ENCODE measurements at places on chromosomes 7 and 10.

DNA sequence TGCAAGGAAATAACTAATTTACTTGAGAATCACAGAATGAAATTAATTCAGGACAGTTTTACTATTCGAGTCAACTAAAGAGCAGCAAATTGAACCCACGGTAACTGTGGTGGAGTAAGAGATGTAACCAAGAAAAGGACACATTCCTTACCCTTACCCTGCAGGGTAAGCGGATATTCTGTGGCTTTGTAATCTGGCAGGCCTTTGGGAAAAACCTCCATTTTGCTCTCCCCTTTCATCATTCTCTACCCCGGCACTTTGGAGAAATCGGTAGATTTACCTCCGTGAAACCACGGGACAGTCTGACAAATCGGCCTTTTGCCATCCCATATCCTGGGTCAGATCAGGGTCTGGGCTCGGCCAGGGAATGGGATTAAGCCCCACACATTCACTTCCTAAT lies 18.4 kb downstream of the RCC1L start:
- DNase-seq, result no peak

DNA sequence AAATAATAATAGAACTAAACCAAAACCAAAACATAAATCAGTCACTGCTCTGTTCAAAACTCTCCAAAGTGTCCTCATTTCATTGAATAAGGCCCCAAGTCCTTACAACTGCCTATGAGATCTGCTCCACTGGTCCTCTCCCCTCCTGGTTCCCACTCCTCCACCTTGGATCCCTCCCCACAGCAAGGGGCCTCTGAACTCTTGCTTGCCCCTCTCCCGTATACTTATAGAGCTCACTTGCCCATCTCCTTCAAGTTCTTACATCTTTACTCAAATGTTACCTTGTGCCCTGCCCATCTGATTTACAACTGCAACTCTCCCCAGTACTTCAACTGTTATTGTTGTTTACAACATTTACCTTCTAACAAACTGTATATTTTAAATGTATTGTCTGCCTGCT lies 819 bp downstream of the POLD2 start:
- no peak for DNase-seq

GRCh38 chr10:49734676-49735075 lies 27.4 kb downstream of the OGDHL start:
- peak; percentile 1 for DNase-seq

- no peak for DNase-seq
These were observed 17.6 kb upstream of the AKR1C3 start for GRCh38 chr10:5076615-5077014.

GRCh38 chr10:79239275-79239779 lies 107.9 kb upstream of the PPIF start:
- DNase-seq, result no peak

GRCh38 chr7:120732256-120732655 lies 125.7 kb downstream of the TSPAN12 start:
- DNase-seq, result no peak

DNA sequence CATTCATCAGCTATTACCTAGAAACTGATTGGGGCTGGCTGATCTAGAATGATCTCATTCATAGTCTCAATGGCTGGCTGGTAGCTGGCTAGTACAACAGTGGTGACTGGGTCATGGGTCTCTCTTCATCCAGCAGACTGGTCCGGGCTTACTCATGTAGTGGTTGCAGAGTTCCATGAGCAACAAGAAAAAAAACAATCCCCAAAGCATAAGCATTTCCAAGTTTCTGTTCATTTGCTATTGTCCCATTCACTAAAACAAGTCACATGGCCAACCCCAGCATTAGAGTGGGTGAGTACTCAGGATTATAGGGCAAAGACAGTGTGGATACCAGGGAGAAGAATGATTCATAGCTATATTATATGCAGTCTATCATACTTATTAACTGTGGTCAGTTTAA lies 85.2 kb upstream of the SEMA3C start:
- DNase-seq, result no peak

DNA sequence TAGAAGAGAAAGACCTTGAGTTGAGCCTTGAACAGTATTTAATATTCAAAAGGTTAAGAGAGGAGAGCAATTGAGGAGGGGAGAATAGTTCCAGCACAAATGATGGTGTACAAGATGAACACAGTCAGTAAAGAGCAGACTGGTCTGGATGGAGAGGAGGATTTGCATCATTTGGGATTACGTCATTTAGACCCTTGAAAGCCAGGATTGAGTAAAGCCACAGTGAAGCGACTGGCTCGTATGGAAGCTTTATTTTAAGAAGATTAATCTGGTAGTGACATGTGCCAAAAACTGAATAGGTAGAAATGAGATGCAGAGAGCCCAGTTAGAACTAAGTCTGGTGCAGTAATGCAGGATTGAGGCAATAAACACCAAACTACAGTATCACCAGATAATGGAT lies 52.6 kb downstream of the TRUB1 start:
- no peak for DNase-seq

DNA sequence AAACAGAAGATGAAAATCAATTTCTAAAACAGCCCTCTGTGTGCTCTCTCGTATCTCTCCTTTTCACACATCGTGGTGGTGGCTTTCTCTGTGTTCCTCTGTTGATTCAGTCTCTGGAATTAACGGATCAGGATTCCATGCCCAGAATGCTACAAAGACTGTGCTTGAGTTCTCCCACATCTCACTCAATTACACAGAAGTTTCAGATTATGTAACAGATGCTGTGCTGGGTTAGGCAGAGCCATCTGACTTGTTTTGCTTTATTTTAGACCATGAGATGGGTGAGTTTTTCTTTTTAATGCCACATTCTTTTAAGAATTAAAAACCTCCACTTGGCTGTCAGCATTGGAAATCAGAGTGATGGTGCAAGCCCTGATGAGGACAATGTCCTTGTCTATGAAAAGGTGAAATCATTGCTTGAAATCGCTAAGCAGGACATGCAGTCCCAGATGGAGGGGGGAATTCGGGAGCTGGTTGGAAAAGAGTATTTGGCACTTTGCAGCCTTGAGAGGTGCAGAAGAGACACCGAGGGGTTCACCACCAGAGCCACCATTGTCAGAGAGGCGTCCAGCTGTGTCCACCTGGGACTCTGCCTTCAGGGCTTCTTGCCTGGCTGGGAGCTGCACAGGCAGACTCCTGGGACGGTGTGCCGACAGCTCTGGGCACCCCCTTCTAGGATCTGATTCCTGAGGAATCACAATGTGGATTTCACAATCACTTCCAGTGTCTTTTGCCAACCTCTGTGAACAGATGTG lies 80.4 kb downstream of the EGFR start:
- no peak for DNase-seq

DNA sequence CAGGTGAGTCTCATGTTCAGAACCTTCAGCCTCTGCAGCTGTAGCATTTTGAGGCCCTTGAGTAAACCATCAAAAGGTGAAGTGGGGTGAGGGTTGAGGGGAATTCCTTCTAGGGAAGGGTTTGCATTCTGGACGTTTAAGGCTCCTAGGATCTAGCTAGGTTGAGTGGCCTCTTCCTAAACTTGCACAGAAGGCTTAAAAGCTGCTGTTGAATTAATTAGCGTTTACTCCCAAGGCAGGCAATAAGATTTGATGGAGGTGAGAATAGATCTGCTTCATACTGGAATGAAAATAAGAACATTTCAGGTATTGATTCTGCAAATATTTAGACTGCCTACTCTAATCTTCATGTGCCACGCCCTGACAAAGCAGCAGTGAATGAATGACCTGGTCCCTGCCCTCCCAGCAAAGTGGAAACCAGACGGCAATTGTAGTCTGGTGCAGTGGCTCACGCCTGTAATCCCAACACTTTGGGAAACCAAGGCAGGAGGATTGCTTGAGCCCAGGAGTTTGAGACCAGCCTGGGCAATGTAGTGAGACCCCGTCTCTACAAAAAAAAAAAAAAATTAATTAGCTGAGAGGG lies 11.4 kb upstream of the KPNA7 start:
- DNase-seq, result no peak

GRCh38 chr10:33655165-33655815 lies 320.8 kb upstream of the NRP1 start:
- DNase-seq, result no peak

- no peak for DNase-seq
These were observed 32.1 kb downstream of the JCAD start for GRCh38 chr10:30027057-30028005.

DNA sequence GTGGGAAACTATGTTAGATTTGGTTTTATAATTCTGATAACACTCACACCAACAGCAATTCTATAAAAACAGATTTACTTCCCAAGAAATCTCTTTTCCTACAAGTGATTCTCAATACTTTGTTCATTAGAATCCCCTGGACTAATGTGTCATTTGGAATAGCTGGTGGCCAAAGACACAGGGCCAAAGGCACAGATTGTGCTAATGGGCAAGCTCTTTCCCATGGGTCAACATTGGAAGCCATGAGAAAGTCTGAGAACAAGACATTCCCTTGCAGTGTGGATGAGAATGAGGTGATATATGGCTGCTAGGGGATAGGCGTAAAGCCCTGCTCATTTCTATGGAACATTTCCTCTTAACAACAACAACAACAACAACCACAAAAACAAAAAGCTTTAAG lies 153.8 kb downstream of the AMPH start:
- no peak for DNase-seq

GRCh38 chr10:104330168-104331110 lies 7.8 kb downstream of the ITPRIP start:
- DNase-seq, result no peak

GRCh38 chr10:26440088-26440470 lies 1.9 kb downstream of the APBB1IP start:
- DNase-seq, result no peak

DNA sequence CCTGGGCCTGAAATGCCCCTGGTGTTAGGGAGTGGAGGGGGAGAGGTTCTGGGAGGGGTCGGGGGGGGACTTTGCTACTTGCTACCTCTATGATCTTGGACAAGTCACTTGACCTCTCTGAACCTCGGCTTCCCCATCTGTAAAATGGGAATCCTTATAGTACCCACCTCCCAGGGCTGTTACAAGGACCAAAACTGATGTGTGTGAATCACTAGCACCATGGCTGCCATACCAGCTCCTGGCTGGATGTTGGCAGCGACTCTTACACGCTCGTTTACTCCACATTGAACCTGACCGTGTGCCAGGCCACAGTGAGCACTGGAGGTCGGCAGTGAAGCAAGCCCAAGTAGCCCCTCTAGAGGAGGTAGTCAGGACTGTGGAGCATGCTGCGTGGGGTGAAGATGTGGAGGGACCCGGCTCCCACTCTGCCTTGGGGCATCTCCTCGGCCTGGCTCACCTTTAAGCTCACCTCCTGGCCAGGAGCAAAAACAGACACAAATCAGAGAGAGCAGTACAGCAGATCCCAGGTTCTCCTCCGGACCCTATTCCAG lies 28.9 kb downstream of the PPIF start:
- DNase-seq, result no peak

DNA sequence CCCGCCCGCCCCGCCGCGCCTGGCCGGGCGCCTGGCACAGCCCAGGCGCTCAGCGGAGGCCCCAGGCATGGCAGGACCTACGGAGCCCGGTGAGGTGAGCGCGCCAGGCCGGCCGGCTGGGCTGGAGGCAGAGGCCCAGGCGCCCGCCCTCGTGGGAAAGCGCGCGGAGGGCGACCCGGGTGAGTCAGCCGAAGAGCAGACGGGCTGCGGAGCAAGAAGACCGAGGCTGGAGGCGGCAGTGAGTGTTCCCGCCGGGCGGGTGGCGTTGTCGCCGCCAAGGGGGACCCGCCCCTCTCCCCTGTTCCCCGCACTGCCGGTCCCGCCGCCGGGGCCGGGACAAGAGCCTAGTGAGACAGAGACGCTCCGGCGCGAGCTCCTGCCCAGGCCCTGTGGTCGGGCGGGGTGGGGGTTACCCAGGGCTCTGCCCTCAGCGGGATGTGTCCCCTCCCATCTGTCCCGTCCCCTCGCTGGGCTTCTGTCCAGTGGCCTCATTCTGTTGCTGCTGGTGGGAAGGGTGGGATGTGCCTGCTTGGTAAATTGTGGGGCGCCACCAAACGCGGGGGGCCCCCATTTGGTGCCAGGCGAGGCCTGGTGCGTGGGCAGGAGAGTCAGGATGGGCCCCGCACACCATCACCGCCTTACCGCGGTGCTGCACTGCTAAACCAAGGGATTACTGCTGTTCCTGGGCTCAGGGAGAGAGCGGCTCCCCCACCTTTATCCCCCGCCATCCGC lies 17.0 kb upstream of the NODAL start:
- no peak for DNase-seq

- DNase-seq, result no peak
These were observed 303.8 kb downstream of the PRKG1 start for GRCh38 chr10:51377932-51378599.

- DNase-seq, result no peak
These were observed 146.0 kb downstream of the PLXNA4 start for GRCh38 chr7:132430041-132430855.

GRCh38 chr10:92868036-92868435 lies 19.7 kb downstream of the EXOC6 start:
- no peak for DNase-seq

GRCh38 chr10:59750155-59750945 lies 2.9 kb downstream of the MRLN start:
- no peak for DNase-seq

DNA sequence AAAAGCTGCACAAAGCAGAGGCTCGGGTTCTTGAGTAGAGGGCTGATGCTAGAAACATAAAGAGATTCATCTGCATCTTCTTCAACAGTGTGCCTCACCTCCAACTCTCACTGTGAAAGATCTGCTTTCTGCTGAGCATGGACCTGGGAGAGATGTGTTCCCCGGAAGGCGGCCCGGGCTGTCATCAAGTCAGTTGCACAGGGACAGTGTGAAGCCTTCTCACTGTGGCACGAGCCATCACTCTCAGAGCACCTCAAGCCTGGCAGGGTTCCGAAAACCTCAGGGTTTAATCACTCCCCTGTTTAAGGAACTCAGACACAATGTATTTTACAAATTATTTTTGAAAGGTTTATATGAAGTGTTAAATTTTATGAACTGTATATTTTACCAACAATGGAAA lies 98.7 kb downstream of the RBM20 start:
- no peak for DNase-seq

DNA sequence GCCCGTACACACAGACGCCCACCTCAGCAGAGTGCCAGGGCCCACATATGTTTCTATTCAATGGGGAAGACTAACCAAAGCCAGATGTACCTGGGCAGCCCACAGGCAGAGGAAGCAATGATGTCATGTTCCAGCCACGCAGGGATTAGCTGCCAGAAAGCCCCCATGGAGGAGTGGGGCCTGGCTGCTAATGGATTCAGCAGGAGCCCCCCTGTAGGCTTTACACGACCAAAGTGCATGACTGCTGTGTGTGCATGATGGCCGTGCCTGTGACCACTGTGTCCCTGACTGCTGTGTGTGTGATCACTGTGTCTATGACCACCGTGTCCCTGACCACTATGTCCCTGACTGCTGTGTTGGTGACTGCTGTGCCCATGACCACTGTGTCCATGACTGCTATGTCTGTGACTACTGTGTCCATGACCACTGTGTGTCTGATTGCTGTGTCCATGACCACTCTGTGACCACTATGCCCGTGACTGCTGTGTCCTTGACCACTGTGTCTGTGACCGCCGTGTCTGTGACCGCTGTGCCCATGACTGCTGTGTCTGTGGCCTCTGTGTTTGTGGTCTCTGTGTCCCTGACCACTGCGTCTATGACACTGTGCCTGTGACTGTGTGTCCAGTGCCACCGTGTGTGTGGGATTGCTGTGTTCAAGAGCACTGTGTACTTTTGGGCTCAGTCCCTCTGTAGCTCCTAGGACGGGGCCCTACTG lies 409.3 kb downstream of the RPS24 start:
- no peak for DNase-seq

Measured in D721Med (cell line).